Muscle of arm (tissue), 14 donors: ENCODE measurements at places on chromosomes 1 and 21. TPM values are rescaled to one million over a fixed set of nuclear protein-coding genes. Genes with fewer than 3 reads are reported as not detected.

DNA sequence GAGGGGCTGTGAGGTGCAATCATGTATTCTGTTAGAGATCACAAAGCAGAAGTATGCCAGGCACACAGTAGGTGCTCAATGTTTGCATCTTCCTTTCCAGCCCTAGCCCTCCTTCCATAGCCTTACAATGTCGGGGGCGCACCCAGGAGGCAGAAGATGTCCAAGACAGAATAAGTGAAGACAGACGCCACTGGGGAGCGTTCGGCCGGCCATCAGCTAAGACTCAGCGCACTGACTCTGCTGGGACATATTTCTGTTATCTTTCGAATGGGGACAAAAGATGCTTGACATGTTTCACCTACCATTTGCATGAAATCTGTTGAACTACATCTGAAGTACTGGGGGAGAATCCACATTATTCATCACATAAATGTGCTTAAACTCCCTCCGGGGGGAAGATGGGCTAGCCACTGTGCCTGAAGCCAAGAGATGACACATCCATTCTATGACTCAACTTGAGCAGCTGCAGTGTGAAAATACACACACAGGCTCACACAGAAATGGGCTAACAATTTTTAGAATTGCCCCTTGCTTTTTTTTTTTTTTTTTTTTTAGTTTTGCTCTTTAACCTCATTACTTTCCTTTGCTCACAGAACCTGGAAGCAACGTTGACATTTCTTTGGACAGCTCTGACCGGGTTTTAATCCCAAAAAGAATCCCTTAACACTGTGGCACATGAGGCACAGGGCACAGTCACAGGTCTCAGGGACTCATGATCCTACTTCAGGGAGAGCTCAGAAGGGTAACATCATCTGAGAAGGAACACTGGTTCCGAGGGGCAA, 7.9 kb downstream of the TIAM1 start:
- DNase-seq, result peak; percentile 81

- peak; percentile 67 for DNase-seq
Measured at GRCh38 chr1:56709269-56709880, 64.3 kb downstream of the PRKAA2 start.

DNA sequence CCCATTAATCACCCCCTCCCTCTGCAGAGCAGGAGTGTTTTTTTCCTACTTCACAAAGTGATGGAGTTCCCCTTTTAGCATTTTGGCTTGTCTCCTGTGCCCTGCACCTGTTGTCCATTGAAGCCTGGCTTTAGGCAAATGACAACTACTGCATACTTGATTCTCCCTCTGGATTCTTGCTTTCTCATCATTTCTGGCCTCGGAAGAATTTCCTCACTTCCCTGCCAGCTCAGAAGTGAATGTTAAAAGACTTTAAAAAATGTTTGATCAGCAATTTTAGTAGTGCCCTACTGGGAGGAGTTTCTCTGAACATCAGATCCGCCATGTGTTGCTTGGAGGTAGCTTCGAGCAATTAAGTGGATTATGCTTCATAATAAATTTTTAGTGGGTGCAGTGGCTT, 28.1 kb downstream of the RCOR3 start:
- peak; percentile 9 for DNase-seq

AADACL4 gene
- not detected for polyA plus RNA-seq

DNA sequence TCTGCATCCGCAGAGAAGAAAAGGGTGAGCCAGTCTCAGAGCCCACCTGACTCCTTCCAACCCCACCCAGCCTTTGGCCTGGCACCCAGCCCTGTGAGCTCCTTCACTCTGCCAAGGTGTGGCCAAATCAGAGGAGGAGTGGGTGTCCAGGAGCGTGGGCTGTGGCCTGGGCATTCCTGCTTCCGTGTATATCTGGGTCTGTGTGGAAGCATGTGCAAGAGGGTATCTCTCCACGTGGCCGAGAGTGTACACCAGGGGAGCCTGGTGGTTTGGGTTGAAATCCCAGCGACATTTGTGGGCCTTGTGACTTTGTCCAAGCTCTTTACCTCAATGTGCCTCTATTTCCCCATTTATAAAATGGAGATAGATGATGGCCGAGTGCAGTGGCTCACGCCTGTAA, 29.8 kb downstream of the CDCP2 start:
- DNase-seq, result no peak

RXFP4 gene
- polyA plus RNA-seq, result not detected

- DNase-seq, result no peak
Measured at GRCh38 chr1:21622466-21623315, 46.5 kb downstream of the RAP1GAP start.

SLC45A1 gene
- polyA plus RNA-seq, result 0.85 TPM
